ENCODE measurements at places on chromosomes 3 and 15.

- no peak for DNase-seq
These were observed 7.5 kb upstream of the IL5RA start for GRCh38 chr3:3117651-3118050.

GRCh38 chr3:30934208-30934550, 39.7 kb upstream of the GADL1 start:
- DNase-seq, result no peak

DNA sequence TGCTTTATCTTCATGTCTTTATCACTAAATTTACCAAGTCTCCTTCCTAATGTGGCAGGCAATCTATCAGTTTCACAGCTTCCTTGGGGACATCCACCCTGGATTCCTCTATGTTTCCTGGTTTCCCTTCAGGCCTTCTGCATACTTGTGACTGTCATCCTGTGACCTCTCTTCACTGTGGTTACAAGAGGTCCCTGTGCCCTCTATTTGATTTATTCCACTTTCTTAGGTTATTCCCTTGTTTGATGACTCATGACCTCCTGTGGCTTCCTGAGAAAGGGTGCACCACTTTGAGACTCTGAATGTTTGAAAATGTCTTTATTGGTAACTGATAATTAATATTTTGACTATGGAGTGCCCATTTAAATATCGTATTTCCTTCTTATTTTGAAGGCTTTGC, 60.5 kb upstream of the KY start:
- no peak for DNase-seq

GRCh38 chr3:174100744-174101143, 703.2 kb downstream of the NLGN1 start:
- no peak for DNase-seq

- DNase-seq, result no peak
These were observed 48.2 kb downstream of the PRKCI start for GRCh38 chr3:170270282-170270881.

GRCh38 chr3:134318166-134318565, 56.1 kb downstream of the AMOTL2 start:
- DNase-seq, result no peak

GRCh38 chr15:95018888-95019545, 787.7 kb downstream of the MCTP2 start:
- no peak for DNase-seq

DNA sequence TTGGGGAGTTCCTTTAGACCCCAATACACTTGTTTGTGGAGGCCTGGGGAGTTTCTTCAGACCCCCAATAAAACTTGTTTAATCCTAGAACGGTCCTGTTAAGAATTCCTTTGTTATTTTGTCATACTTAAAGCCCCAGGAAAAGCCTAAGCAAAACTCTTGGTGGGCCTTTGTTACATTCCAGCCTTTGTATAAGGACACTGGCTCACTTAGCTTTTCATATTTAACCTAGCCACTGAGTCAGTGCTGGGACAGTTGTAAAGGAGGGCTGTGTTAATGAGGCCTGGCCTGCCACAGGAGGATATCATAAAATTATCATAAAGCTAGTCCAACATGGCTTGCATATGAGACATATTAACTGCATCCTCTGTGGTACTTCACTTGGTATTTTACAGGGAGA, 760.1 kb downstream of the ZNF385D start:
- DNase-seq, result no peak

- no peak for DNase-seq
These were observed 7.6 kb upstream of the ACOX2 start for GRCh38 chr3:58544541-58544940.

DNA sequence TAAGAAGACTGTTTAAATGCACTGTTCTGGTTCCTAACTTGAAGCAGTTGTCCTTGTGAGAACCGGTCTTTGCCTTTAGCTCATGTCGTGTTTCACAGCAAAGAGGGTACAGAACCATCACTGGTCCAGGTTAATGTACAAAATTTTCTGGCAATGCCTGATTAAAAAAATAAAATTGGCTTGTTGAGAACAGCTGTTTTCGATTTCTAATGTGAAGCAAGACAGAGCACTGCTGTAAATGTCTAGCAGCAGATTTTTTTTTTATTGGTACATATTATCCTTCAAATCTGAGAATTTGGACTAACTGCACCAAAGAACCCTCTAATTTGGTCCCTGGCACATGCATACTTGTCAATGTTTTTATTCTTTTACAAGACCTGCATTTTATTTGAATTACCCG, 103.3 kb downstream of the STT3B start:
- DNase-seq, result no peak

- no peak for DNase-seq
These were observed 43.9 kb downstream of the CCDC12 start for GRCh38 chr3:46932455-46933225.

GRCh38 chr15:48283396-48284145, 47.7 kb upstream of the DUT start:
- DNase-seq, result no peak

GRCh38 chr15:78921940-78922339, 22.9 kb downstream of the CTSH start:
- DNase-seq, result no peak

GRCh38 chr3:56851966-56852884, 50.5 kb upstream of the ARHGEF3 start:
- no peak for DNase-seq

DNA sequence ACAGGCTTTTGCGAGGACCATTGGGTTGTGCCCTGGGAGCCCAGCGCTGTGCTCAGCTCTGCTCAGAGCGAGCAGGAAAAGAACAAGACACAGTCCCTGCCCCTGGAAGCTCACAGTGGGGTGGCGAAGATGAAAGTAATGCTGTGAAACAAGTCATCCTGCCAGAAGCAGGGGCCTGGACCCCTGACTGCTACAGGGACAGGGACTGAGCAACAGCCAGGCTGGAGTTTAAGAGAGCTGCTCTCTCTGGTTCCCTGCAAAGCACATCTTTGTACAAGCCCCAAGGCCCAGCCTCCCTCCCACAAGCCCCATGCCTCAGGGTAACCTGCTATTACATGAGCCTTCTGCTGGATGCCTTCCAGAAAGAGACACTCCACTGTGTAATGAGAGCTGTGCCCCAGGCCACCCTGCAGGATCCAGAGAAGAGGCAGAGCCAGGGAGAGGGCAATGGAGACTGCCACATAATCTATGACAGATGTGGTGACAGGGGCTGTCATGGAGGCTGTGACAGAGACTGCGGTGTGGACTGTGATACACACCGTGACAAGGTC, 7.1 kb upstream of the HCN4 start:
- no peak for DNase-seq

DNA sequence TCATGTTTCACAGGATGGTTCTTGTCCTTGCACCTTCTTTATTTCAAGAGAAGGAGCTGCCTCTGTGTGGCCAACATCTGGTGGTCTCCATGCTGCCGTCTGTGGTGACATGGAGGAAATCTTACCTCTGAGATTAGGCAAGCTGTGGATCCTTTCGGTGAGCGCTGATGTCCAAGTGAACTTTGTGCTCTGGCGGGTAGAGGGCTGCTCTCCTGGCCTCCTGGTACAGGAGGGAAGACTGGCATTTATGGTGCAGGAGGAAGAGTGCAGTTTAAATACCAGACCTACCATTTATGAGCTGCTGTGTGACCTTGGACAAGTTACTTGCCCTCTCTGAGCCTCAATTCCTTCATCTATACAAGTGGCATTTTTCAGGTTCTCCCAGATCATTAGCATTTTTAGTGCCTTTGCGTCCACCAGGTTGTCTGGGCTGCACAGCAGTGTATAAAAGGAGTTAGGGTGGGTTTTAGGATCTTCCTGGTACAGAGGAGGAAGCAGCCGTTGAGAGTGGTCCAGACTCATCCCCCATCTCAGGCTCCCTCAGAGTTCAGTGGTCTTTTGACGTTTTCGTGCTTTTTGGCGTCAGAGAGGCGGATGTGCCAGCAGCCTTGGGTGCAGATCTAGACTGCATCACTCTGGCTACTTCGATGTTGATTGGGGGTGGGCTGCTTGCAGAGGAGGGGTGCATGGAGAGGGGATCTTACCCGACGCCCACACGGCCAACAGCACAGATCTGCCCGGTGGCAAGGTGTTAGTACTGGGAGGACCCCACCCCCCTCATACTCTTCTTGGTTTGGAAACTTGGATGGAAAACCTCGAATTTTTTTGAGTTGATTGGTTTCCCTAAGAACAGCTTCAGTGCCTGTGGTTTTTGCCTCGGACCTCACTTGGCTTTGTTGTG, 162.2 kb downstream of the ITPR1 start:
- no peak for DNase-seq

GRCh38 chr3:77254967-77255831, 215.3 kb downstream of the ROBO2 start:
- no peak for DNase-seq

DNA sequence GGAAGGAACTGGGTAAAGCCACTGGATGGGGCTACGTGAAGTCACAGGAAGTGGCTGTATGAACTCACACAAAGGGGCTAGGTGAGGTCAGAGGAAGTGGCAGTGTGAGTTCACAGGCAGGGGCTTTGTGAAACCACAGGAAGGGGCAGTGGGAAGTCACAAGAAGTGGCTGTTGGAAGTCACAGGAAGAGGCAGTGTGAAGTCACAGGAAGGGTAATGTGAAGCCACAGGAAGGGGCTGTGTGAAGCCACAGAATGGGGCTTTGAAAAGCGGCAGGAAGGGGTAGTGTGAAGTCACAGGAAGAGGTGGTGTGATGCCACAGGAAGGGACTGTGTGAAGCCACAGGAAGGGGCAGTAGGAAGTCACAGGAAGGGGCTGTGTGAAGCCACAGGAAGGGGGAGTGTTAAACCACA, 34.6 kb downstream of the GASK1A start:
- no peak for DNase-seq

GRCh38 chr3:164306042-164306441, 772.3 kb downstream of the SI start:
- DNase-seq, result no peak

GRCh38 chr3:104632947-104633346, 733.8 kb upstream of the ALCAM start:
- no peak for DNase-seq

- DNase-seq, result no peak
These were observed 15.0 kb upstream of the C15orf61 start for GRCh38 chr15:67505675-67506572.

GRCh38 chr15:90889736-90890456, 5.6 kb downstream of the FES start:
- no peak for DNase-seq

DNA sequence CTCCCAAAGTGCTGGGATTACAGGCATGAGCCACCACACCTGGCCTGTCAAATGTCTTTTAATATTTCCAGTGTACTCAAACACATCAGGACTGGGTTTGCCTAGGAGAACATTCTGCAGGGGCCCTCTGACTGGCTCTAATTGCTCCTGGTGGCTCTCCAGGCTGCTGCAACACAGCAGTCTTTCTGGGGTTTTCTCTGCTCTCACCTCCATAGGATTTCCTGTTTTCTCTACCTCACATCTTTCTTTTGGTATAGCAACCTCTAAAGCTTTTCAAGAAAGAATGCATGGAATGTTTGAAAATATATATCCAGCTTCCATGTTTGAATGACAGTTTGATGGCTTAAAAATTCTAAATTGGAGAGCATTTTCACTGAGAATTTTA, 83.3 kb upstream of the IGSF10 start:
- DNase-seq, result no peak

DNA sequence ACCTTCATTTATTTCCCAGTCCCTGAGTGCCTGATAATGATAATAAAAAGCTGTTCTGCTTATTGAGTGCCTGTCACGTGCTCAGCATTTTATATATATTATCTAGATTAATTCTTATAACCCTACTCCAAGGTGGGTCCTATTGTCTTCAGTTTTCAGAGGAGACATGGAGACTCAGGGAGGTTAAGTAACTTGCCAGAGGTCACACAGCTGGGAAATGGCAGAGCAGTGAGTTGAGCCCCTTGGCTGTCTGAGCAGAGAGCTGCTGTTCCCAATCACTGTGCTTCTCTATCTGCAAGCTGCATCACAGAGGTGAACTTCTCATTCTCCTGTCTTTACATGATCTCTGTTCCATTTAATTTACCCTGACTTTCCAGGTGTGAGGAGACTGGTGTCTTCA, 32.3 kb upstream of the MRPS22 start:
- no peak for DNase-seq

DNA sequence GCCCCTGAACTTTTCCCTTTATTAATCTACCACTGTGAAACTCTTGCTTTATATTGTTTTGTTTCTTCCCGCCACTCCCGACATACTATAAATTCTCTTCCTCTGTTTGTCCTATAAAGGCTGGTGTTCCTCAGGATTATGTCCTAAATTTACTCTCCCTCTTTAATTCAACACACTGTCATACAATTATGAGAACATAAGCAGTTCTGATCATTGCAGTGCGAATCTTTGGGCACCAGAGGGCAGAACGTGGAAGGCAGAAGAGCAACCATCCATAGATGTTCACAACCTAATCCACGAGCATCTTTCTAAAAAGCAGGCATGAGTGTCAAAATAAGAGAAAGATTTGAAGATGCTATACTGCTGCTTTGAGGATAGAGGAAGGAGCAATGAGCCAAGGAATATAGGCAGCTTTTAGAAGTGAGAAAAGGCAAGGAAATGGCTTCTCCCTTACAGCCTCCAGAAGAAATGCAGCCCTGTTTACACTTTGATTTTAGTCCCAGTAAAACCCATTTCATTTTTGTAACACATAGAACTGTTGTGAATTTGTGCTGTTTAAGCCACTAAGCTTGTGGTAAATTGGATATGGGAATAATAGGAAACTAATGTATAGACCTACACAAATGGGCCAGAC, 179.4 kb downstream of the GBE1 start:
- peak; percentile 2 for DNase-seq
